ENCODE measurements at places on chromosomes 3 and 15. TPM values are rescaled to one million over a fixed set of nuclear protein-coding genes. Genes with fewer than 3 reads are reported as not detected.

FBXO40 gene
- 0.10 TPM for total RNA-seq

NPAP1 gene
- total RNA-seq = 0.44 TPM

GRCh38 chr3:157136647-157137387, 23.1 kb downstream of the CCNL1 start:
- no peaks in the 10 kb centered on the region for H3K27me3 ChIP-seq
- H3K4me1 ChIP-seq = peaks cover 28% of the 10 kb centered on the region
- no peak overlapping the region for H3K4me3 ChIP-seq
- peaks cover 4% of the 10 kb centered on the region for H3K36me3 ChIP-seq

DNA sequence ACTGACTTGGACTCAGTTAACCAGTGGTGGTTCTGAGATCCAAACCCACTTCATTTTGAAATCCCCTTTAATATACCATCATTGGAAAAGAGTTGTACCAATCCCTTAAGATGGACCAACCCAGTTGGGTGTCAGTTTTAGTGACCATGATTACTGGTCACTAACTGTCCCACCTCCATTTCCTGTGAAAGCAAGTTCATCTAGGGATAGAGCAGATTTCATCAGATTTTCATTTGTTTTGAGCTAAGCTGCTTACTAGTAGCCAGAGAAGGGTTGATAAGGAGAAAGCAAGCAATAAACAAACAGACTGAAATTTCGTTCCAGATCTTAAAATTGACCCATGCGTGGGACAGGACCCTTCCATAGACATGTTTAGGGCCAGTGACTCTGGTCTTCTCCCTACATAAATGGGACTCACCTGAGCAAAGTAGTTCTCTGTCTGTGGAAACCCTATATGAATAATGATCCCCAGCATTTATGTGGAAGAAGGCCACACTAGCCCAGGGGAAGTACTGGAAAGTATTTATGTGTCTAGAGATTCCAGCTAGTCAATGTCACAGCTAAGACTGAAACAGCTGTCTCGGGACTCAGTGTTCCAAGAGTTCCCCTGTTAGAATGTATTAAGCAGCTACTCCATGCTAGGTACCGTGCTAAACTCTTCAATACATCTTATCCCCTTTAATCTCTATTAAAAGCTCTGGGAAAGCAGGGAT, 196.0 kb upstream of the BCL6 start:
- H3K36me3 ChIP-seq = no peaks in the 10 kb centered on the region
- H3K27ac ChIP-seq = no peak overlapping the region
- DNase-seq = no peak
- H3K27me3 ChIP-seq = no peaks in the 10 kb centered on the region
- no peaks in the 10 kb centered on the region for H3K4me1 ChIP-seq

GRCh38 chr15:91611561-91612323, 241.8 kb upstream of the SLCO3A1 start:
- no peaks in the 10 kb centered on the region for H3K36me3 ChIP-seq
- no peak overlapping the region for H3K27ac ChIP-seq
- H3K4me3 ChIP-seq = no peak overlapping the region

GRCh38 chr3:58173669-58174398, 36.9 kb downstream of the DNASE1L3 start:
- H3K4me3 ChIP-seq = no peak overlapping the region
- H3K4me1 ChIP-seq = peaks cover 36% of the 10 kb centered on the region
- H3K27ac ChIP-seq = no peak overlapping the region
- no peak for DNase-seq

DNA sequence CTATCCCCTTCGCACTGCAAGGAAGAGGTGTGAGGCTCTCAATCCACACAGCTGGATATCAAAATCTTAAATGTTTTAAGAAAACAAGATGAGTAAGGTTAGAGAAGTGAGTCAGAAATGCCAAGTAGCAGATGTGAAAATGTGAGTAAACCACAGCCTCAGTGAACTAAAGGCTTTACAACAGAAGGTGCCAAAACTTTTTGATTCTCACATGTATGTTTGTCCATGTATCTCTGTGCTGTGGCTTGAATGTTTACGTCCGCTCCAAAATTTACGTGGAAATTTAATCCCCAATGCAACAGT, 126.8 kb upstream of the PFN2 start:
- DNase-seq = no peak
- no peaks in the 10 kb centered on the region for H3K4me1 ChIP-seq
- H3K36me3 ChIP-seq = no peaks in the 10 kb centered on the region
- no peaks in the 10 kb centered on the region for H3K27me3 ChIP-seq
- H3K27ac ChIP-seq = no peak overlapping the region
